ENCODE measurements at places on chromosomes 3 and 15.

GRCh38 chr3:184815046-184815930 lies 3.3 kb downstream of the VPS8 start:
- no peak for DNase-seq

DNA sequence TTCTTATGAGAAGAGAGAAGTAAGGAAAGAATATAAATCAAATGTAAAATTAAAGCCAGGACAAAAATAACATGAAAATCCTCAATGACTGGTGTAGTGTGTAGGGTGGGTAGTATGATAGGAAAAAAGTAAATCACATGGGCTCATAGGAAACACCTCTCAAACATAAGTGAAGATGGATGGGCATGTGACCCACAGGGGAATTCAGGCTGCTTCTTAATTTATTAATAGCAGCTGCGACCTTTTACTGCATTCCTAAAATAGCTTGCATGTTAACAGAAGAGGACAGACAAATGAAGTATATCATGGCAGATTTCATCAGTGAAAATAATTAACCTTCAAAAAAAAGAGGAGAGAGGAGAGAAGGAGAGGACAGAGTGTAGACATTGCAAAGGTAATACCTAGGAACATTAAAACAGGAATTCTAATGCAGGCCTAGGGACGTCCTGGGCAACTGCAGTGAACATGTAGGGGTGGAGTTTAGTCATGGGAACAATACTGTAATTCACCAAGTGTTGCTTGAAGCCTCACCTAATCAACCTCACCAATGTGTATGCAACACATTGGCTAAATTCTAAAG lies 132.9 kb downstream of the KCNMB2 start:
- DNase-seq, result no peak

GRCh38 chr3:120284747-120285507 lies at the start of gene GPR156:
TSS of gene GPR156 (minus strand) at chr3:120285222. CDS start at chr3:120244098, 41,124 bp downstream.
- DNase-seq, result no peak

- DNase-seq, result no peak
These were observed 195.9 kb downstream of the SLCO3A1 start for GRCh38 chr15:92049290-92049989.

DNA sequence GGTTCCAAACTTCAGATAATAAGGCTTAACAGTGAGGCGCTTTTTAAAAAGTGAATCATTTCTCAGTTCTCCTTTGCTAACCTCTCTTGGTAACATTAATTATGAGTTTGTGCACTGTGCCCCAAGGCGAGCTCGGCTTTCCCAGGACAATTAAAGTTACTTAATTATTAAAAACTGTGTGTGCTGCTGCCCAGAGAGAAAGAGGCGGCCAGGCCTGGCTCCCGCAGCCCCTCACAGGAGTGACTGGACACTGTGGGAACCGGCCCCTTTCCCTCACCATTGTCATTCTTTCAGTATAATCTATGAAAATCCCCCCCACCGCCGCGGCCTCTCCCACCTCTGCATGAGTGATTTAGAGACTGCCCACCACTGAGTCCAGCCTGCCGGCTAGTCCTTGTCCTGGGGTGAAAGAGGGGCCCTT lies 43.1 kb upstream of the HES1 start:
- DNase-seq, result no peak
